Esophagus muscularis mucosa (tissue), 4 donors: ENCODE measurements at places on chromosomes 2 and 18. TPM values are rescaled to one million over a fixed set of nuclear protein-coding genes. Genes with fewer than 3 reads are reported as not detected.

Gene CIB4
- total RNA-seq = not detected

DNA sequence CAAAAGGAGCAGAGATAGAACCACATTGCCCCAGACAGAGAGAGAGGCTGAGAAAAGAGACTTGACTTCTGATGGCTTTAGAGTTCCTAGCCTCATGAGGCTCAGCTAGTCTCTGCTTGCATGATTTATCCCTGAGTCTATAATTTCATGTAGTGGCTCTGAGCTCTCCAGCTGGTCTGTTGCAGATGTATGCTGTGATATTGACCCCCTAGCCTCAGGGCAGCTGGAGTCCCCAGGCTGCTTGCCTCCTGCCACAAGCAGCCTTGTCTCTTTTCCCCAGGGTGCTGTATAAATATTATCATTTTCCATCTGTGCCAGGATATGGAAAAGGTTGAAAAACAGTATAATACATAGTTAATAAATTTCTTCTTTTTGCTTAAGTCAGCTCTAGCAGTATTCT, 467.6 kb upstream of the CWC22 start:
- H3K27me3 ChIP-seq = no peaks in the 10 kb centered on the region
- H3K27ac ChIP-seq = no peak overlapping the region
- no peaks in the 10 kb centered on the region for H3K4me1 ChIP-seq
- H3K4me3 ChIP-seq = no peak overlapping the region
- H3K36me3 ChIP-seq = no peaks in the 10 kb centered on the region
- DNase-seq = no peak

DNA sequence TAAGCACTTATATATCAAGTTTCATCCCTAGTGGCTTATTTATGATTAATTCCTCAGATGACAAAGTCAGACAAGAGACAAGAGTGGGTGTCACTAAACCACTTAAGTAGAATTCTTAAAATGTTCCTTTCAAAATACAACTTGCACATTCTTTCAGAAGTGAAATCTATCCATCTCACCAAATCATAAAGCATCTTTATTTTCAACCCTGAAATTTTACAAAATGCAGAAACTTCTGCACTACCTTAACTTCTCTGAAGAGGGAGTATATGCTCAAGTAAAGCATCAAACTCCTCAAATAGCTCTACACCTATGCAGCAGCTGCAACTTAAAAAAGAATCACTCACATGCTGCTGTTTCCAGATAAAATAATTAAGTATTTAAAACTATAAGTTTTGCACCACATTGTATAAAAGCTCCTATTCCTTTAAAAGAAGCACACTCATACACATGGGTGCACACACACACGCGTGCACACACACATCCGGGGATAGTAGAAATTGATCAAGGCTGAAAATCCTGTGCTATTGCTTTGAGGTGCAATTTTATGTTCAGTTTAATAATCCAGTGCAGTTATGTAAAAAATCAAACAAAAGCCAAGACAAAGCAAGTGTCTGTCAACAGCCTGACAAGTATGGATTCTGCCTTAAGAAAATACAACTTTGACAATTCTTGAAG, 244.5 kb downstream of the TCF4 start:
- no peak overlapping the region for H3K27ac ChIP-seq
- H3K4me3 ChIP-seq = no peak overlapping the region
- H3K36me3 ChIP-seq = no peaks in the 10 kb centered on the region

- DNase-seq = peak; percentile 85
- H3K27ac ChIP-seq = no peak overlapping the region
- no peak overlapping the region for H3K4me3 ChIP-seq
- no peaks in the 10 kb centered on the region for H3K27me3 ChIP-seq
- no peaks in the 10 kb centered on the region for H3K36me3 ChIP-seq
These were observed 550.2 kb upstream of the SALL3 start for GRCh38 chr18:78429127-78430108.

Gene PSD4
- total RNA-seq = 3.1 TPM

Gene C18orf54
- total RNA-seq = 1.7 TPM

GRCh38 chr2:77005522-77005921, 516.7 kb downstream of the LRRTM4 start:
- H3K4me1 ChIP-seq = no peaks in the 10 kb centered on the region
- no peak overlapping the region for H3K4me3 ChIP-seq
- no peak overlapping the region for H3K27ac ChIP-seq

Gene POTEF
- total RNA-seq = not detected

DNA sequence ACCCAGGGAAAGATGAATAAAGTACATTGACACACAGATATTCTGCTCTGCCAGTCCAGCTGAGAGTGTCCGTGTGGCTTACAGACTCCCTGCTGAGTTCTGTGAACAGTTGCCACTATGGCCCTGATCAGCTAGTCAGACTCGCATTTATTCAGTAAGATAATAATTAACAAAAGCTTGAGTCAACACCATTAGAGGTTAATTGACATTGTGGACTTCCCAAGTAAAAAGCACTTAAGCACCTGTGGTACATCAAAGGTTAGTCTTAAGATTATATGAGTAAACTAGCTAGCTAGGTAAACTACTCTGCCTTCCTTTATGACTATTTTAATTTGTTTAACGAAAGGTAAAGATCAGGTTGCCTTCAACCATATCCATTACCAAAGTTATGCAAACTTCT, 33.7 kb downstream of the ANKRD30B start:
- H3K27ac ChIP-seq = no peak overlapping the region
- no peak for DNase-seq
- no peak overlapping the region for H3K4me3 ChIP-seq
- H3K36me3 ChIP-seq = no peaks in the 10 kb centered on the region

- no peak overlapping the region for H3K27ac ChIP-seq
- H3K36me3 ChIP-seq = no peaks in the 10 kb centered on the region
- H3K27me3 ChIP-seq = no peaks in the 10 kb centered on the region
These were observed 71.5 kb downstream of the RAB31 start for GRCh38 chr18:9779630-9780029.

Gene ACVR1C
- total RNA-seq = 0.71 TPM

Gene CYP1B1
- 20.8 TPM for total RNA-seq

Gene AOX1
- 54.0 TPM for total RNA-seq

Gene OTOS
- not detected for total RNA-seq

GRCh38 chr18:22223254-22223964, 54.0 kb downstream of the GATA6 start:
- no peaks in the 10 kb centered on the region for H3K27me3 ChIP-seq
- peaks cover 8% of the 10 kb centered on the region for H3K4me1 ChIP-seq
- H3K4me3 ChIP-seq = no peak overlapping the region
- no peak for DNase-seq

Gene SCN7A
- 71.5 TPM for total RNA-seq

Gene LIMS4
- 2.7 TPM for total RNA-seq

Gene CYP26B1
- 2.4 TPM for total RNA-seq

Gene KLHL14
- 0.50 TPM for total RNA-seq

- no peak overlapping the region for H3K27ac ChIP-seq
- H3K27me3 ChIP-seq = no peaks in the 10 kb centered on the region
- no peaks in the 10 kb centered on the region for H3K36me3 ChIP-seq
These were observed 106.0 kb upstream of the PKDCC start for GRCh38 chr2:41941831-41942230.

GRCh38 chr2:111029181-111029927, 91.4 kb upstream of the BCL2L11 start:
- H3K4me1 ChIP-seq = no peaks in the 10 kb centered on the region
- peak; percentile 57 for DNase-seq
- H3K27me3 ChIP-seq = no peaks in the 10 kb centered on the region
- no peak overlapping the region for H3K27ac ChIP-seq

DNA sequence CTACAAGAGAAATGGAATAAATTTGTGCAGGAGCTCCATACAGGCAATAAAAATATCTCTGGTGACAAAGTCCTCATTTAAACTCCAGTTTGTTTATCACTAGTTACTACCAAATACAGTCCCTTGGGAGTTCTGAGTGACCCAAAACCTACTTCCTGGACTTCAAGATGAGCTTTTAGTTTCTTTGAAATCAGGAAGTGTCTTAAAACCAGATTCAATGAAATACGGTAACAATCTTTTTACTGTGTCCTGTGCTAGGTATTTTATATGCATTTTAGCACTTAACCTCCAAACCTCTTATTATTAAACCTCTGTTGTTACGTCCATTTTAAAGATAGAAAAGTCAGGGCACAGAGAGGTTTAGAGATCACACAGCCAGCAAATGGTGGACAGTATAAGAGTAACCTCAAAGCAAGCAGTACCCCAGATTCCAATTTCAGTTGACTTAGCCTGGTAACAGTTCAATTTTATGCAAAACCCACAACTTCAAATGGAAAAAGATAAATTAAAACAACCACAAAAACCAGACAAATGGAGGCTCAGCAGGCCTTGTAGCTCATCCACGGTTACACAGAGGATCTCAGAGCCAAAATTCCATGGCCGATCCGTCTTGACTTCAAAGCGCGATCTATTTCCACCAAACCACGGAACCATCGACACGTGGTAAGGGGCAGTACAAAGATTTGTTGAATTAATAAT, 1.3 kb upstream of the KCMF1 start:
- H3K4me3 ChIP-seq = peak overlapping the region; percentile 94
- H3K27me3 ChIP-seq = no peaks in the 10 kb centered on the region
- DNase-seq = no peak
- peaks cover 13% of the 10 kb centered on the region for H3K36me3 ChIP-seq
- peaks cover 65% of the 10 kb centered on the region for H3K4me1 ChIP-seq

GRCh38 chr2:18267501-18267900, 293.0 kb downstream of the RDH14 start:
- H3K36me3 ChIP-seq = no peaks in the 10 kb centered on the region
- H3K27me3 ChIP-seq = no peaks in the 10 kb centered on the region
- no peak overlapping the region for H3K27ac ChIP-seq
- H3K4me1 ChIP-seq = no peaks in the 10 kb centered on the region
- no peak overlapping the region for H3K4me3 ChIP-seq

Gene DLX2
- not detected for total RNA-seq

- H3K27me3 ChIP-seq = no peaks in the 10 kb centered on the region
- no peak for DNase-seq
- no peak overlapping the region for H3K4me3 ChIP-seq
These were observed 73.1 kb downstream of the TLK1 start for GRCh38 chr2:171087547-171087946.

GRCh38 chr2:15539999-15540398, 21.1 kb downstream of the NBAS start:
- H3K27ac ChIP-seq = no peak overlapping the region
- H3K4me3 ChIP-seq = no peak overlapping the region
- no peak for DNase-seq
- H3K27me3 ChIP-seq = no peaks in the 10 kb centered on the region
- H3K4me1 ChIP-seq = peaks cover 12% of the 10 kb centered on the region

Gene LRP1B
- 0.71 TPM for total RNA-seq

DNA sequence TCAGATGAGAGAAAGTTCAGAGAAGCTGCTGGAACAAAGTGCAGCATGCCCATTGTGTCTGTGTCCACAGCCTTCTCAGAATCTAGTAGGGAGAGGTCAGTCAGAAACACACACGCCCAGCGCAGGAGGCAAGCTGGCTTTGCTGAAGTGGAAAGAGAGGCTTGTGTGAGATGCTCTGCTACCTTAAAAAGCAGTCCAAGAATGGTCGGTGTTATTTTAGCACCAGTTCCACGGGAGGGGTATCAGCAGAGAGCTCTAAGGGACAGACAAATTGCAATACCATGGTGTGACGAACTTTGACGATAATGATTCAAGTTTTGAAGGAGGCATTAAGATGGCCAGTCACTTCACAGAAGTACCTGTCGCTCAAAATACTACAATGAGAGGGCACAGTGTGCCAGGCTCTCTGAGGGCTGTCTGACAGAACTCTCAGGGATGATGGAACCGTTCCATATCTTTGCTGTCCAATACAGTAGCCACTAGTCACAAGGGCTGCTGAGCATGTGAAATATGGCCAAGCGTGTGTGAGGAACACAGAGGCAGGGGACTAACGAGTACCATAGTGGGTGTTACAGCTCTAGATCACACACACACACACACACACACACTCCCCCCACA, 237.5 kb upstream of the TMEM200C start:
- no peak overlapping the region for H3K4me3 ChIP-seq
- H3K27ac ChIP-seq = no peak overlapping the region
- H3K27me3 ChIP-seq = no peaks in the 10 kb centered on the region
- no peak for DNase-seq
- no peaks in the 10 kb centered on the region for H3K4me1 ChIP-seq
- no peaks in the 10 kb centered on the region for H3K36me3 ChIP-seq

GRCh38 chr18:5868218-5868854, 27.0 kb downstream of the TMEM200C start:
- no peaks in the 10 kb centered on the region for H3K36me3 ChIP-seq
- no peak overlapping the region for H3K4me3 ChIP-seq
- H3K27ac ChIP-seq = no peak overlapping the region
- peaks cover 30% of the 10 kb centered on the region for H3K27me3 ChIP-seq
- no peaks in the 10 kb centered on the region for H3K4me1 ChIP-seq

Gene LIMS2
- total RNA-seq = 99.2 TPM

DNA sequence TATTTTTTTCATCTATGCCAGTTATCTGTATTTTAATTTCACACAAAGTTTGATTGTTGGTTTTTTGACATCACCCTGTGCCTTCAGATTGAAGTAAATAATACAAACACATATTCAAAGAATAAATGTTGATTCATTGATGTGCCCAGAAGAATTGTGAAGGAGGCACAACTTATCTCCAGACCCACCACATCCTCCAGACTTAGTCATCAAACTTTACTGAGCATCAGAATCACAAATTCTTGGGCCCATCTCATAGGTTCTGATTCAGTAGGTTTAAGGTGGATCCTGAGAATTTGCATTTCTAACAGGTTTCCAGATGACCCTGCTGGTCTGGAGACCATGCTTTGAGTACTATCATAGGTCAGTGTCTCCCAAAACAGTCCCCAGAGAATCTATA, 82.8 kb upstream of the PIK3C3 start:
- no peak for DNase-seq
- no peaks in the 10 kb centered on the region for H3K27me3 ChIP-seq
- no peaks in the 10 kb centered on the region for H3K36me3 ChIP-seq

DNA sequence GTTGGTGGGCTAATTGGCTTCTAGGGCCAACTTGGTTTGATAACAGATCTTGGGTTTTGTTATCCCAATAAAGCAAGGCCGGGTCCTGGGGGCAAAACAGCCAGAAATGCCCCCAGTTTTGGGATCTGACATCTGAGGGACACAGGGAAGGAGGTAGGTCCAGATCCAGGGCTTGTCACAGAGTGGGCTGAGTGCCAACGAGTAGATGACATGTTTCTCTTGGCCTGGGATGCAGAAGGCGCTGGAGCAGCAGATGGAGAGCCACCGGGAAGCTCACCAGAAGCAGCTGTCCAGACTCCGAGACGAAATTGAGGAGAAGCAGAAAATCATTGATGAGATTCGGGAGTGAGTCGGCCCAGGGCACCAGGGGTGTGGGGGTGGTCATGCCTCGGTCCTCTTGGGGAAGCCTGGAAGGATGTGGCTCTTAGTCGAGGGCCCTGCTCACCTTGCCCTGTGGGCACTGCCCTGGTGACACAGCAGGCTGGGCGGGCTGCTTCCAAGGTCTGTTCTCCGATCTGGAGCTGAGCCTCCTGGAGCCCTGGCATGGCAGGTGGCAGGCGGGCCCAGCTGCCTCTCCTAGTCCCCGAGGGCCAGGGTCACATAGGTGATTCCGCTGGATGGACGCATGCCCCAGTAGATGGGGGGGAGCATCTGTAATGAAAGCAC, 40.2 kb upstream of the LYPD6B start:
- no peak overlapping the region for H3K27ac ChIP-seq
- no peak overlapping the region for H3K4me3 ChIP-seq
- no peaks in the 10 kb centered on the region for H3K27me3 ChIP-seq
- no peaks in the 10 kb centered on the region for H3K4me1 ChIP-seq

- H3K4me3 ChIP-seq = no peak overlapping the region
- peak overlapping the region; percentile 71 for H3K27ac ChIP-seq
- no peaks in the 10 kb centered on the region for H3K36me3 ChIP-seq
- H3K27me3 ChIP-seq = no peaks in the 10 kb centered on the region
- peaks cover 50% of the 10 kb centered on the region for H3K4me1 ChIP-seq
These were observed 38.5 kb upstream of the STPG4 start for GRCh38 chr2:47193607-47194006.
